ENCODE measurements at places on chromosomes 13 and 19.

DNA sequence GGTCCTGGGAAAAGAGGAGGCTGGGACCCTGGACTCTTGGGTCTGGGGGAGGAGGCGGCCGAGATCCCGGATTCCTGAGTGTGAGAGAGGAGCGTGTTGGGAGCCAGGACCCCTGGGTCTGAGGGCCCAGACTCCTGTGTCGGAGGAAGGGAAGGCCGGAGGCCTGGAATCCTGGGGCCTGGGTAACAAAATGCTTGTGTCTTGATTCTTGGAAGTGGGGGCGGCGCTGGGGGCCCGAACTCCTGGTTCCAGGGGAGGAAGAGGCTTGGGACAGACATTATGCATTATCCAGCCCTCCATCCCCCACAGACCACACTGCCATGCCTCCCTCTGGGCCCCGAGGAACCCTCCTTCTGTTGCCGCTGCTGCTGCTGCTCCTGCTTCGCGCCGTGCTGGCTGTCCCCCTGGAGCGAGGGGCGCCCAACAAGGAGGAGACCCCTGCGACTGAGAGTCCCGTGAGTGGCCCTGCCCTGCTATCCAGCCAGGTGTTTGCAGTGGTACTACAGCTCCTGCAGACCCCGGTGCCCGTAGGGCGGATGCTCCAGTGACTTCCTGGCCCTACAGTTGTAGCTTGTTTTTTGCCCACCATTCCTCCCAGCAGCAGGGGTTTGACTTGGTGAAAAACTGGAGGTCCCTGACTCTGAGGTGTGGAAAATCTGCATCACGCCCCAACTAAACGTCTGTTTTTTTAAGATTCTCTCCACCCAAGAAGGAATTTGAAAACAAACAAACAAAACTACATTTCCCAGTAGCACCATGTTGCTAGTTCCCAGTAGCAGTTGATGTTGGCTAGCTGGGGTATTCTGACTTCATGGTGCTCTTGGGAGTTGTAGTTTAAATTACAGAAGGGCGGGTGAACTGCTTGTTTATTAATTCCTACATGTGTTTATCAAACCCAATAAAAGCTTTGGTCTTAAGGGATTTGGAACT is 630 bp downstream of the NUCB1 start:
- DNase-seq = no peak

GRCh38 chr13:19737844-19738557 is 44.7 kb downstream of the PSPC1 start:
- no peak for DNase-seq

GRCh38 chr13:104008075-104008474 is 941.9 kb upstream of the SLC10A2 start:
- DNase-seq = no peak

- peak; percentile 93 for DNase-seq
These were observed 87.2 kb downstream of the SLC7A1 start for GRCh38 chr13:29508130-29508875.

DNA sequence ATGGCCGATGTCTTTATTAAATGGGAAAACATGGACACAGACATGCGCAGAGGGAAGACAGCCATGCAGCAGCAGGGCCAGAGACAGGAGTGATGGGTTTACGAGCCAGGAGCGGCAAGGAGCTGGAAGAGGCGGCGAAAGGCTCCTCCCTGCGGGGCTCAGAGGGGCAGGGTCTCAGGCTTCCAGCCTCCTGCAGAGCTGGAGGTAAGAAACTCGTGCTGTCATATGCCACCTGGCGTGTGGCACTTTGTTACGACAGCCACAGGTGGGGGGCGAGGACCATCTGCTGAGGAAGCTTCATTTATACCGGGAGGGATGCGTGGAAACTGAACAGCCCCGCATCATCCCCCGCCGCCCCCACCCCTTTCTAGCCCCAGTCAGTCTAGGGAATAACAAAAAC is 52.0 kb upstream of the SPACA7 start:
- DNase-seq = no peak

- DNase-seq = no peak
These were observed 7.5 kb upstream of the UBAC2 start for GRCh38 chr13:99193152-99193551.

- no peak for DNase-seq
These were observed 25.5 kb downstream of the ELL start for GRCh38 chr19:18496167-18496979.

DNA sequence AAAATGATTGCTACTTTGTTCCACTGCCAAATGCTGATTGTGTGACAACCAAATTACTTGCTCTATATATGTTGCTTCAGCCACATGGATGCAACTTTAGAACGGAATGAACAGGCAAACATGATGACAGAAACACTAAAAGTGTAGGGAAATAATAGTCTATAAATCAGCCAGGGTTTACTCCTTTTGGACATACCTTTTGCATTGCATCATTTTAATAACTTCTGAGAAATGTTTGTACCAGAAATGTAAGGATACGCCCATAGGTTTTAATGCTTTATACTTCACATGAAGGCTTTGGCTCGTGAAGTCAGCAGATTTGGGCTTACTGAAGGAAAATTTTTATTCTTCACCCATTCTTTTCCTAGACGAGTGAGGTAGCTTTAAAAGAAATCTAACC is 141.0 kb downstream of the POSTN start:
- DNase-seq = no peak

DNA sequence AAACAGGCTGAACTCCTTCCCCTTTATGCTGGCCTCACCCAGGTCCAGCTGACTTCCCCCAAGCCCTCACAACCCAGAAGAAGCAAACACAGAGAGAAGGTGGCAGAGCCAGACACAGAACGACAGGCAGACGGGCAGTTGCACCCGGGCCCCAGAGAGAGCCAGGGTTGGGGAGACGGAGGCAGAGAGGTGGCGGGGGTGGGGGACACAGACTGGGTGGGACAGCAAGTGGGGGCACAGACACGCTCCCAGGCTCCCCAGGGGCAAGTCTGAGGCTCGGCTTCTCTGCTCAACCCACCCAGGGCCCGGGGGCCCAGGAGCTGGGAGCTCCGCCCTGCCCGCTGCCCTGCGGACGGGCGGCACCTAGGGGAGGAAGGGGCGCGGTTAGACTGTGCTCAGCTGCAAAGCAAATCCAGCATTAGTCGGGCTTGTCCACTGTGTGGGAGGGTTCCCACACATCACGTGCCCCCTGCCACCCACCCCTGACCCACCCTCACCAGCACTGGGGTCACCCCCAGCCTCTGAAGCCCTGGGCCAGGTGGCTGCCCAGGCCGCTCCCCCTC is 31.3 kb upstream of the ASF1B start:
- DNase-seq = no peak

DNA sequence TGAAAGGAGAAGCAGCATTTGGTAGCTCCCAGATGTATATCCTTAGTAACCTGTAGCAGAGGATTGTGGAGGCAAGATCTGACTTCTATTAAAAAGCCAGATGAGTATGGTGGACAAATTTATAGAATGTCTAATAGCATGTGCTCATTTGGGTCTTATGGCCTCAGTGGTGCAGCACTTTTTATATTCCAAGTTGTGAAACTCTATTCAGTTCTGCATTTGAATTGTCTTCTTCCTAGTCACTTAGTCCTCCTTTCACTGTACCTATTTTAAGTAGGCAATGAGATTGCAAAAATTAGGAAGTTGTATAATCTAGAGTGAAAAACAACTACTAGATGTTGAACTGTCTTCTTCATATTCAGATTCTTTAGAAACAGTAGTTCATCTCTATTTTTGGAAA is 412.5 kb upstream of the PCDH9 start:
- DNase-seq = no peak

DNA sequence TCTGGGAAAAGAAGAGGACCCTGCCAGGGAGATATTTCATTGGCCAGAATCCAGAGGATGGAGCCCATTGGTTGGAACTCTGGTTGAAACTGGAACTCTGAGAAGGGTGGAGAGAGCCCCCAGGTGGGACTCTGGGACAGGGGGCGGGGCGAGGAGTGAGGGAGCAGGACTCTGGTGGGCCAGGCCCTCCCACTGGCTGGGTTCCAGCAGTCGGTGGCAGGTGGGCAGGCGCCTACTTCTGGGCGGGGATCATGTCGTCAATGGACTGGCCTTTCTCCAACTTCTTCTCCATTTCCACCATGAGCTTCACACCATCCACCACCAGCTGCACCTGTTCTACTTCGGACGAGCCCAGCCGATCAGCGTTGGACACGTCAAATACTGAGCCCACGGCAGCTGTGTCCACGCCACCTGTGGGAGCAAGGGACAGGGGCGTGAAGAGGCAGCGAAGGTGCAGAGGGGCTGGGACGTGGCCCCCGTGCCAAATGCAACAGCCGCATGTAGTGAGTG is 16.1 kb downstream of the CKM start:
- DNase-seq = no peak

GRCh38 chr13:49828453-49828852 is 36.0 kb upstream of the KPNA3 start:
- peak; percentile 8 for DNase-seq

DNA sequence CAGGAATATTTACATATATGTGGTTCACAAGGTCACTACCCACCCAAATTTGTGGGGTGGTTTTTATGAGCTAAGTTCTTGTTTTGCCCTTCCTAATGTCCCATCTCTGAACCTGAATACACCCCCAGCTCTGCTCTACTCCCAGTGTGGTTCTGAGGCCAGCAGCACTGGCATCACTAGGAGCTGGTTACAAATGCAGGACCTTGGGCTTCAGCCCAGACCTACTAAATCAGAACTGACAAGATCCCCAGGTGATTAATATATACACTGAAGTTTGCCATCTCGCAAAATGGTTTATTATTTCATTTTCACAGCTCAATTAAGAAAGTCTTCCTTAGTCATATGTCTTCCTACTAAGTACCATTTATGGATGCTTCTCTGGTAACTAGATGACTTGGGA is 67.9 kb downstream of the FOXO1 start:
- no peak for DNase-seq

DNA sequence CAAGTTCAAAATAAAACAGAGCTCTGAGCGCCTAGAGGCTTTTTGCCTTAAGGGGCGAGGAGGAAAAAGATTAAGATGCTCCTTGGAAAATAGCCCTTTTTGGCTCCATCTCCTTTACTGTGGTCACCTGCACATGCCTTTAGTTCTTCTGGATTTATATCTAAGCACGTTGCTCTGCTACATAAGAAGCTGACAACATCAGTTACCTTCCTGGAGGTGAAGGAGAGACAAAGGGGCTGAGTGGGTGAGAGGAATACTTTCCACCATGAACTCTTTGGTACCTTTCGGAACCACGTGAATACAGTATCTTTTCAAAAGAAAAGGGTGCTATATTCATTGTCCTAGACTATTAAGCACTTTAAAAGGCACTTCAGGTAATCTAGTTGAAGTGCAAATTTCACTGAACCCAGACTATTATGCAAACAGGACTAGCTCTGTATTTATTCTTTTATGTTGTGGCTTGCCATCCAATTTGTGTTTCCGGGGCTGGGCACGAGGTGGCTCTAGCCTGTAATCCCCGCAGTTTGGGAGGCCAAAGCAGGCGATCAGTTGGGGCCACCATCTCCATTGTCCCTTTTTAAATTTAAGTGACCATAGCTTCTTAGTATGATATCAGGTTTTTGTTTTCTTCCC is 201.5 kb downstream of the TM9SF2 start:
- no peak for DNase-seq

DNA sequence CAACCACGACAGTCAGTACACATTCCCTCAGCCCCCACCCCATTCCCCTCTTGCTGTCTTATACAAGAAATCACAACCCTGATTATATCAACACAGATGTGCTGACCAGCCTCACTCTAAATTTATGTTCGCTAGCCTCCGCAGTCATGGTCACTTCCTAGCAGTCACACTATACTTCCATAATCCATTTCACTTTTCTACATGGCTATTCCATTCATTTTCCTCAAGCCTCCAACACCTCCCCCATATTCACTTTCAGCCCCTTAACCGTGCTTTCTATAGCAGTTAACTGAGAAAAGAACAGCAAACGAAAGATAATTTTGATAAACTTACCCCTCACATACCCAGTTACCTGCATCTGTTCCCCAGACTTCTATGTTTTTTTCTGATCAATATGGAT is 8.4 kb downstream of the LSM14A start:
- DNase-seq = no peak

- DNase-seq = no peak
These were observed 14.7 kb upstream of the ZNF14 start for GRCh38 chr19:19747357-19748220.

DNA sequence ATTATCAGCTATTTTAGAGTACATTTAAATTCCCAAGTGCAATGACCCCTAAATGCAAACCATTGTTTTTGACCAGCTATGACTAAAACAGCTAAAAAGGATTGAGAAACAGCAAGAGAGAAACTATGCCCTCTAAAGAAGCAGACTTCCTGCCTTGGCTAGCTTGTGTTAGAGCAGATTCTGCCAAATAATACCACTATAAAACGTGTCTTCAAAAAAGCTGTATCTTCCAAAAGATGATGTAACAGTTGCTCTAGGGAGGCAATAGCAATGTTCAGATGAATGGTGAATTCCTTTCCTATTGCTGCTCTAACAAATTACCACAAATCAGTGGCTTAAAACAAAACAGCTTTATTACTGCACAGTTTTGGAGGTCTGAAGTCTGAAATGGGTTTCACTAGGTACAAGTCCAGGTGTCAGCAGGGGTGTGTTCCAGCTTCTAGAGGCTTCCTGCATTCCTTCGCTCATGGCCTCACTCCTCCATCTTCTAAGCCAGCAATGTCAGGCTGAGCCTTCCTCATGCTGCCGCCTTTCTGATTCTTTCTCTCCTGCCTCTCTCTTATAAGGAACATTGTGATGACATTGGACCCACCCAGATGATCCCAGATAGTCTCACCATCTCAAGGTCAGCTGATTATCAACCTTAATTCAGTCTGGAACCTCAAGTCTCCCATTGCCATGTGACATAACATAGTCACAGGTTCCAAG is 84.5 kb downstream of the LRRC63 start:
- DNase-seq = peak; percentile 66

GRCh38 chr13:50428183-50428877 is 413.1 kb downstream of the KCNRG start:
- no peak for DNase-seq

DNA sequence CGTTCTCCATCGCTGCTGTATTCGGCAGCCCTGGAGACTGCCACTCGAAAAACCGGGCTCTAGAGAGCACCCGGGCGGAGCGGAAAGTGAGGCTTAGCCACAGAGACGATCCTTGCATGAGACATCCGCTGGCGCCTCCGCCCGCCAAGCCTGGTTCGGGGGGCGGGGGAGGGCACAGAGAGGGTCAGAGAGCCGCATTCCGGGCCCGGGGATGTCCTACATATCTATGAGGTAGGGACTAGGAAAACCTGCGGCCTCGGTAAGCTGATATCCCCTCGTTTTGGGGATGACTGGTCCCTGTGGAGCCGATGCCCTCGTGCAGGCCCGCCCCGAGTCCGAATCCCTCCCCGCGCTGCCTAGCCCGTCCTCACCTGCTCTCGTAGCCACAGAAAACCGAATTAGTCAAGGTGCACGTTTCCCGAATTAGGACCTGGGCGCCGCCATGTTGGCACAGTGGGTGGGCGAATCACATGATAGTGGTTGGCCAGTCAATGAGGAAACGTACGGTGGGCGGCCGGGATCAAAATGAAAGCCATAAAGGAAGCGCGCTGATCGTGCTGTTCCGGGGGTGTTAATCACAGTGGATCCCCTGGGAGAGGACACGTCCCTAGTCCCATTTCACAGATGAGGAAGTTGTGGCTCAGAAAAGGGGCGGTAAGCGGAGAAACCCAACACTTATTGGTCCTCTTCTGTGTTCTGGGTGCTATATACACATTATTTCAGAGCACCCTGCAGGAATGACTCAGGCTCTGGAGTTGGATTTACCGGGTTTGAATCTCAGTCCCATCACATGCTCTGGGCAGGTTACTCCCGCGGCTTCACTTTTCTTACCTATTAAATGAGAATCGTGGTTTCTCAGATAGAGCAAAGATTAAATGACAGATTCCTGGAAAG is at the start of gene TRMT1:
Gene TRMT1 (minus strand): TSS at position 459 of the 894 bp plus-strand sequence. CDS start 341 bp downstream, at position 118.
- peak; percentile 93 for DNase-seq
